ENCODE measurements at places on chromosomes 1 and 21.

DNA sequence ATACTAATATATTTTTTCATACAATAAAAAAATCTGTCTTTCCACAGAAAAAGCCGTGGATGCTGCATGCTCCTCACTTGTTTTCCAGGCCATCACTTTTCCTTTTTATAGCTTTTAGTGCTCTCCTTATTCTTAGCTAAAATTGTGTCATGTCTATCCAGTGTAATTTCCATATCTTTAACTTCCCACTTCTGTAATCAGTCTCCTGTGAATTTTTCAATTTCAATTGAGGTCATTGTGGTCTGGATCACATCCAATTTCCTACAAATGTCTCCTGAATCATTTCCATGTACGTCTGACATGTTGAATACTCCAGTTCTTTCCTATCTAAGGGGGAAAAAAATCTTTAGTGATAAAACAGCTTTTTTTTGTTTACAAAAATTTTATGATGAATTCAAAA, 838.2 kb upstream of the B3GALT2 start:
- no peak for DNase-seq

GRCh38 chr1:59141267-59141863, 155.5 kb upstream of the FGGY start:
- DNase-seq = no peak

DNA sequence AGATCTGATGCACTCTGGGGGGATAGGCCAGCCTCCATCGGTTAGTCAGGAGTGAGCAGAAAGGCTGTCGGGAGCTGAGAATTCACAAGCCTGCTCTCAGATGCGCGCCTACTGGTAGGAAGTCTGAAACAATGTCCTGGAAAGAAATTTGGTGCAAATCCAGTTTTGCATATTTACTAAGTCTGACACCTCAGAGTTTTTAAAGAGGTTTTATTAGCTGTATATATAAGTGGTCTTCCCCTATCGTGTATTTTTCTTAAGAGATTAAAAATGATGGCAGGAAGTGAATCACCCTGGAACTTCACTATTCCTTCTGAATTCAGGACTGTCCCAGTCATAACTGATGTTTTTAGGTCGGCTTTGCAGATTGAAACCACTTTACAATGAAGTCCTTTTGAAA, 99.8 kb upstream of the C1orf105 start:
- peak; percentile 28 for DNase-seq

- no peak for DNase-seq
Measured at GRCh38 chr1:27934818-27935549, at the start of gene SMPDL3B. Gene SMPDL3B (plus strand): TSS chr1:27935000. CDS start chr1:27935184, 184 bp downstream.

- no peak for DNase-seq
Measured at GRCh38 chr21:44800103-44800502, 1.5 kb downstream of the UBE2G2 start.

DNA sequence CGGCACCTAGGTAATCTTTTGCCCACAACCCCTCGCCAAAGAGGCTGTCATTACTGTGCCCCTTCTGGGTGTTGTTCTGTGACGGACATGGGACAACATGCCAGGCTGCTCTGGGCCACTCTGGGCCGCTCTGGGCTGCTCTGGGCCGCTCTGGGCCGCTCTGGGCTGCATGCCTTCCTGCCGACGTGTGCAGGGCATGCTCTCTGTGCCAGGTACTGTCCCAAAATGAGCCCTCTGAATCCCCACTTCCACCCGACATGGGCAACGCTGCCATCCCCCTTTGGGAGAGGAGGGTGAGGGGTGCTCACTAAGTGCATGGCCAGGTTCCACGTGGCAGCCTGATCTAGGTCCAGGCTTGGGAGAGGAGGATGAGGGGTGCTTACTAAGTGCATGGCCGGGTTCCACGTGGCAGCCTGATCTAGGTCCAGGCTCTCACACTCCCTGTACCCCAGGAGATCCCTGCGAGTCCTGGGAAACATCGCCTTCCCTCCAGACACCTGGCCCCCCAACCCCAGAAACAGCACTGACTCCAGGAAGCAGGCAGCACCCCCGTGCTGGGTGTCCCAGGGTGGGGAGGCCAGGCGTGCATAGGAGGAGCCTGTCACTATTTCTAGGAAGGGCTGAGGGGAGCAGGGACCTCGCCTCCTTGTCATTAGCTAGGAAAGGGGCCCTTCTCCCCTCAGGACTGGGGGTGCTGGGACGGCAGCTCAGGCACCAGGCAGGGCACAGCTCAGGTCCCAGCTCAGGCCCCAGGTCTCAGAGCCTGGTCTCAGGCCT, 16.5 kb downstream of the TTC34 start:
- no peak for DNase-seq

DNA sequence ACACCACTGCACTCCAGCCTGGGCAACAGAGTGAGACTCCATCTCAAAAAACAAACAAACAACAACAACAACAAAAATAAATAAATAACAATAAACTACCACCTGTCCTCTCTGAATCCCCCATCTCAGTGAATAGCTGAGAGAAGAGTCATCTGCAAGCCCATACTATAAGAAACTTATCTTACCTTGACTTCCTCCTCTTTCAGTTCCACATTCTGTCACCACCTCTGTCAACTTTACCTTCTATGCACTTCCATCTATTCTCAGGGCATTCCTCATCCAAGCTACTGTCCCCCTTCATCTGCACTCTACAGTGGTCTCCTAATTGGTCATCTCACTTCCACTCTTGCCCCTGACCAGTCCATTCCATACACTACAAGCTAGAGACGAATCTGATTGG, 58.1 kb downstream of the KIAA0040 start:
- DNase-seq = no peak

- peak; percentile 38 for DNase-seq
Measured at GRCh38 chr1:79193211-79194079, 186.9 kb upstream of the ADGRL4 start.

- DNase-seq = peak; percentile 94
Measured at GRCh38 chr1:2233997-2234761, 6.1 kb downstream of the SKI start.

DNA sequence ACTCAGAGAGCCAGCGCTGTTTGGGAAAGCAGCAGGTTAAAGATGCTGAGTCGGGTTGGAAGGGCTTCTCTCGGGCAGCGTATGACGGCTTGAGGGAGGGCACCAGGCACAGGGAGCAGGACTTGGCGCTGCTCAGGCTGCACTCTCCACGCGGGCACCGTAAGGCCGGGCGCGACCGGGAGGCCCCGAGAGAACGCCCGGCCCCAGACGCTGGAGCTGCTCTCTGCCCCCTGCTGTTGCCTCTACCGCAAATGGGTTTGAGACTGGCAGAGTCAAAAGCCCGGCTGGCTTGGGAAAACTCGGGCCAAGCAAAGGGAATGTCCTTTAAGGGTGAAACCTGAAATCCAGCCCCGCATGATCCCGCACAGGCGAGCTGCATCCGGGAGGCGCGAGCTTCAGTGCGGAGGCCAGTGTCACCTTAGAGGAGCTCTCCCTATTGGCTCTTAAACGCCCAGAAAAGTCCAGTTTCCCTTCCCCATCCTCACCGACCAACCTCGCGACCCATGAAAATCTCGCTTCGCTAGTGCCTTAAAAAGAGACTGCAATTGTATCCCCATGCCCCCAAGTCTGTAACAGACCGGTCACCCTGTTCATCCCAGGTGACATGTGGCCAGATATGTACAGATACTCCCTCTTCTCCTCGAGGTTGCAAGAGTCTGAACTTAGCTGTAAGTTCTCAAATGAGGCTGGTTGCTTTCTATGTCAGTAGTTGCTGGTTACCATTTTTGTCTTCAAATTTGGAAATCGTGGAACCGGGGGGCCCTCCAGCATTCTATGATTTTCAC, 1.1 kb downstream of the PRRX1 start:
- DNase-seq = peak; percentile 71

DNA sequence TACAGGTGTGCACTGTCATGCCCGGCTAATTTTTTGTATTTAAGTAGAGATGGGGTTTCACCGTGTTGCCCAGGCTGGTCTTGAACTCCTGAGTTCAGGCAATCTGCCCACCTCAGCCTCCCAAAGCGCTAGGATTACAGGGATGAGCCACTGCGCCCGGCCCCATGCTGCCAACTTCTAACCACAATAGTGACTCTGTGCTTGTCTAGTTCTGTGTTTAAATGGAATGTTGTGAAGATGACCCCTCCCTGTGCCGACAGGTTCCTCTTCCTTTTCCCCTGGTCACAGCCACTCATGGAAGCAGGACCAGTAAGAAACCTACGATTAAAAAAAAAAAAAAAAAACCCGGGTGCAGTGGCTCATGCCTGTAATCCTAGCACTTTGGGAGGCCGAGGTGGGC, 4.7 kb downstream of the MAP1LC3C start:
- no peak for DNase-seq

DNA sequence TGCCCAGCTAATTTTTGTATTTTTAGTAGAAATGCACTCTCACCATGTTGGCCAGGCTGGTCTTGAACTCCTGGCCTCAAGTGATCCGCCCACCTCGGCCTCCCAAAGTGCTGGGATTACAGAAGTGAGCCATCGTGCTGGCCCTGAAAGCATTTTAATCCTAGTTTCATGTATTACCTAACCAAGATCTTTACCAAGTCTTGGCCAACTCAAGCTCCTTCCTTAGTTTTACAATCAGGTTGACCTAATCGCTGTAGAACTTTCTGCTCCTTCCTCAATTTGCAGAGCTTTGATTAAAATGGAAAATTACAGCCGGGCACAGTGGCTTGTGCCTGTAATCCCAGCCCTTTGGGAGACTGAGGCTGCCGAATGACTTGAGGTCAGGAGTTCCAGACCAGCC, 3.2 kb upstream of the TMEM63A start:
- no peak for DNase-seq

DNA sequence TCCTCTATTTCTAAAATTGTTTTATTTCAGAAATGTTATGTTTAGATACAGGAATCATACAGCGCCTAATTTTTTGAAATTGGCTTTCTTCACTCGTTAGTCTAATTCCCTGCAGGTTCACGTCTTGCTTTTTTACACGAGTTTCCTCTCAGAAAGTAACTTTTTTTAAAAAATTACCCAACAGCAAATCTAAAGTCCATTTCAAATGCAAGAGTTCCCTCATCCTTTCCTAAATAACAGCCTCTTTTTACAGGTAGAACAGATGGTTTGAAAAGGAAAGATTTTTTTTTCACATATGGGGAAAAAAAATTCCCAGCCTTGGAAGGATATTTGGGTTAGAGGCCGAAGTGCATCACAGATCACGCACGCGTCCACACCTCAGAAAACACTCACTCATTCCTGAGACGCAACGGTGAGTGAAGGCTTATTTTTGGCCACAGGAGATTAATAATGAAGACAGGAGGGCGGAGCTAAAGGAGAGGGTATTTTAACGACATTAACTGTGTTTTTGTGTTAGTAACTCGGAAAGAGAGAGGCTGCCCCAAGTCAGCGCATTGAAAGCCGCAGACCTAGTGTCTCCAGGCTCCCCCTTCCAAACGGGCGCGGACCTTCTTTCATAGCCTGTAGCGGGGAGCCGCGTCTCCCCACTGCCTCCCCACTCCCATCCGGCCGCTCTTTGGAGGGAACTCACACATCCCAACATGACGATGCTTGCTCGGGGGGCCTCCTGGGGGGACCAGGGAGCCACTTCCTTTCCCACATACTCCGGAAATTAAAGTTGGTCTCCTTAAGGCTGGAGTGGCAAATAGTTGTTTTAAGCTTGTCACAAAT, 969 bp upstream of the RIPK4 start:
- peak; percentile 33 for DNase-seq

- DNase-seq = no peak
Measured at GRCh38 chr1:91572044-91572443, 71.4 kb downstream of the CDC7 start.

GRCh38 chr1:210819266-210819665, 314.7 kb downstream of the KCNH1 start:
- DNase-seq = no peak

Measured in GM03348 (cell line).